ENCODE measurements at places on chromosomes 6 and 20. TPM values are rescaled to one million over a fixed set of nuclear protein-coding genes. Genes with fewer than 3 reads are reported as not detected.

Gene MOCS3
- 6.8 TPM for polyA plus RNA-seq

DNA sequence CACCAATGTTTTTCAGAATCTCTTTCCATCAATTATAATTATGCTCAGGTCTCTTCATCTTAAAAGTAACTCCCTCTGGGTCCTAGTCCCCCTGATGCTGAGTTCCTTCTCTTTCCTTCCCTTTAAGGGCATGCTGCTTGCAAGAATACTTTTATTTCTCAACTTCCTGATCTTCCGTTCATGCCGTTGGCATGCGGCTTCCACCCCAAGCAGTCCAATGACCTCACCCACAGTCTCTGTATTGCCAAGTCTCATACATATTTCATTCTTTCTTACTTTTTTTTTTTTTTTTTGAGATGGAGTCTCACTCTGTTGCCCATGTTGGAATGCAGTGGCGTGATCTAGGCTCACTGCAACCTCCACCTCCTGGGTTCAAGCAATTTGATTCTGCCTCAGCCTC, 83.5 kb downstream of the NDUFAF5 start:
- peak; percentile 57 for DNase-seq

DNA sequence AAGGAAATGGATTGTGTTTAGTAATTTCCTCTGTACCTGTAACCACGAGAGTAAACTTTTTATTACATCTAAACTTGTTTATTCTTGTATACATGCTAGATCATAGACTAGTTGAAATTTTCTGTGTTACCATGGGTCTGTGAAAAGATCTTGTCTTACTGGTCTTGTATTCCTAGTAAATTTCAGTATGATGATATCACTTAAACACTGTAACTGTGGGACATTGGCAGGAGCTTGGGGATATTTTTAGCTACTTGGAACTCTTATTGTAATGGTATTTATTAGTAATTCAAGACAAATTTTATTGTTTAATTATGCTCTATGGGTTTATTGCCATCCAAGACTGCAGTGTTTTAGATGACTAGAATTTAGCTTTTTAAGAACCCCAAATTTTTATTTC, 25.9 kb upstream of the TULP4 start:
- DNase-seq, result peak; percentile 33

DNA sequence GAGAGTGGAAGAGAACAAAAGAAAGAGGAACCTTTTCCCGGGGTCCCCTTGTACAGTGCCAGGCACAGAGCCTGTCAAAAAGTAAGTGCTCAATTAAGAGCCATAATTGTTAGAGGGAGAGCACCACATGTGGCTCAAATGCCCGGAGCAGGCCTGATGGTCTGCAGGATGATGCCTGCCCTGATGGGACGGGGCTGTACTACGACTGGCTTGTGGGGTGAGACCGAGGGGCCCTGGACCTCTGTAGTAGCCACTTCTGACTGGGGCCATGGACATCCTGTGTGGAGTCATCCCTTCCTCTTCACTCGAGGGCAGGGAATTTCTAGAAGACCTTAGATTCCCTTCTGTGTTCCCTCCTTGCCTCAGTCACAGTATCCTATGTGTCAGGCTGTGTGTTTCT, 47.9 kb downstream of the KCNK5 start:
- DNase-seq, result no peak

Gene ATP6V1G2
- 1.1 TPM for polyA plus RNA-seq

- DNase-seq, result no peak
These were observed 447.9 kb upstream of the OPRM1 start for GRCh38 chr6:153591159-153591558.

DNA sequence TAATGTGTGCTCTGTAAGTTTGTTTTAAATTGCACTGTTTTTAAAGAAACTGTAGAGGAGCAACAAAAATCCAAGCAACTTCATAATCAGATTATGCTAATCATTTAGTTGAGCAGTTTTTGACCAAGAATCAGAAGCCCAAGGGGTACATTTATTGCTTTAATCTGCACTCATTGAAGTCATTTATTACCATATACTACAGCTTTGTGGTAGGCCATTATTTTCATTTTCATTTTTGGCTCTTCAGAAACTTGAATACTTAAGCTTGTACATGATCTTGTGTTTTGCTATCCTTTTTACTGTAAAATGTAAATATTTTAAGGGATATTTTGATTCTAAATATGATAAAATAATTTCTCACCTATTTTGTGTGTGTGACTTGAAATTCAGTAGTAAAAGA, 78.5 kb downstream of the PHF3 start:
- DNase-seq, result no peak

Gene KIF25
- polyA plus RNA-seq, result not detected

Gene FAM83B
- 11.4 TPM for polyA plus RNA-seq

Gene CCN5
- polyA plus RNA-seq, result not detected

- DNase-seq, result no peak
These were observed 272.0 kb downstream of the ADGB start for GRCh38 chr6:146870760-146871159.

Measured in mammary epithelial cell (primary cell).